Lung microvascular endothelial cell (primary cell): ENCODE measurements at places on chromosomes 2 and 18. TPM values are rescaled to one million over a fixed set of nuclear protein-coding genes. Genes with fewer than 3 reads are reported as not detected.

- no peak for DNase-seq
These were observed 169.5 kb downstream of the SLC8A1 start for GRCh38 chr2:40282428-40282827.

GRCh38 chr2:9991829-9992273, 40.4 kb downstream of the GRHL1 start:
- peak; percentile 58 for DNase-seq

GRCh38 chr2:68176657-68177056, 19.0 kb downstream of the PNO1 start:
- DNase-seq: no peak

GRCh38 chr2:182186132-182186735, 200.6 kb downstream of the PPP1R1C start:
- DNase-seq: peak; percentile 37

DNA sequence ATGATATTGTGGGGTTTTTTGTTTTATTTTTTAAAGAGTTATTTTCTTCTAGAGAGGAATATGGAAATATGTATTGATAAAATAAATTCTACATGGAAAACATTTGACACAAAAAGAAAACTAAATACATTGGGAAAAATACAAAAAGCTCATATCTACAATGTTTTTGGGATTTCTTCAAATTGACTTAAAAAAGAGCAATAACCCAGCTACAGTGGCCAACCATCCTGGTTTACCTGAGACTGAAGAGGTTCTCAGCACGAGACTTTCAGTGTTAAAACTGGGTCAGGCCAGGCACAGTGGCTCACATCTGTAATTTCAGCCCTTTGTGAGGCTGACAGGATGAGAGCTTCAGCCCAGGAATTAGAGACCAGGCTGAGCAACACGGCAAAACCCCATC, 56.7 kb upstream of the MYCN start:
- no peak for DNase-seq

GRCh38 chr2:218883491-218884490, 3.1 kb downstream of the WNT10A start:
- no peak for DNase-seq

DNA sequence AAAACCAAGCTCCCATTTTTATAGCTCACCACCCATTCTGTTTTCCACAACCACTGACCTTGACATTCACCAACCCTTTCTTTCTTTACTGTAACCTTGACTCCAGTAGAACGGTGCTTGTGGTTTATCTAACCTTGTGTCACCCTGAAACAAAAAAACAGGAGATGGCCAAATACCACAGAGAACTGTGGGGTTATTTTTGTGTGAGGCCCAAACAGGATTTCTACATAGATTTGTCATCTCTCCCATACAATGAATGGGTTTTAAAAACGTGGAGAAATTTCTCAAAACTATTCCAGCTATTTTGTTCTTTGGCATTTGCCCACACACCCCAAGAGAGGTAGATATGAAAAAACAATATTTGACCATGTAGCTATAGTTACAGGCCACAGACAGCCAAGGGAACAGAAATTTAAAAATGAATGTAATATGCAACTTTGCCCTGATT, 231.3 kb upstream of the TANK start:
- no peak for DNase-seq

GRCh38 chr2:223822818-223823217, 14.6 kb downstream of the AP1S3 start:
- DNase-seq: no peak

DNA sequence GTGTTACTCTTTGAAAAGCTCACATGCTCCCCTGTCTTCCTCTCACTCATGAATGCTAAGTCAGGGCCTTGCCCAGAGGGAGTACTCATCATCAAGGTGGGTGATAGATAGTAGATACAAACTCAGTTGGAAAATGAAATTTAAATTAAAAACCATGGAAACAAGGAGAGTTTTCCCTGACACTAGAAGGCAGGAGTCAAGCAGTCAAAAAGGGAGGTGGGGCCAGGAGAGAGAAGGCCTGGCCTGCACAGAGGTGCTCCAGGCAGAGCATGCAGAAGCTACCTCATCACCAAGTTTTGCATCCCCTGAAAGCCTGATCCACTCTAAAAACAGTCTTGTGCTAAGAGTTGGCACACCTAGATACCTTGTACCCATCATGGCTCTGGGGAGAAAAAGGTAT, 143.7 kb downstream of the MYO5B start:
- DNase-seq: no peak

DNA sequence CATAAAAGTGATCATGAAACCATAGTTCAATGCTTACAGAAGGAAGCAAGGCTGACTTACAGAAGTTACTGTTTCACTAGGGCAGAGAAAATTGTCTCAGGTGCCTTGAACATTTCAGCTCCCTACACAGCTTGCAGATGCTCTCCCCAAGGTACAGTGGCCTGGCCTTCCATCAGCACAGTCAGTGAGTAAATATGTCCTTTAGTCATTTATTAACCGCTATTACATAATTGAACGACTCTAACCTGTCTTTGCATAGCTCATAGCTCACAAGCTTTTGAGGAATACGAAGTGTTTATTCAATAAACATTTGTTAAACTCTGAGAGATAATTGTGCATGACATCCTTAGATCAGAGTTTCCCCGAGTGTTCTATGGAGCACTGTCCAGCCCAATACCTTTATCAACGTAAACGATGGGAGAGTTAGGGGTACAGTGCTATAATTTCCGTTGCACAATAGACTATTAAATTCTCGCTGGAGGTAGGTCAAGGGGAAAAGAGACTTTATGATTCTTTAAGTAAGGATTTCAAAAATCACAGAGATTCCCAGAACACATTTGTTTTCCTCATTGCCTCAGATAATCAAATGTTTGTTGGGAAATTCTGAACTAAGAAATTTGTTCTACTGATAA, 677.8 kb downstream of the TSN start:
- DNase-seq: no peak

- no peak for DNase-seq
These were observed 2.3 kb downstream of the RNF103 start for GRCh38 chr2:86621280-86621943.

DNA sequence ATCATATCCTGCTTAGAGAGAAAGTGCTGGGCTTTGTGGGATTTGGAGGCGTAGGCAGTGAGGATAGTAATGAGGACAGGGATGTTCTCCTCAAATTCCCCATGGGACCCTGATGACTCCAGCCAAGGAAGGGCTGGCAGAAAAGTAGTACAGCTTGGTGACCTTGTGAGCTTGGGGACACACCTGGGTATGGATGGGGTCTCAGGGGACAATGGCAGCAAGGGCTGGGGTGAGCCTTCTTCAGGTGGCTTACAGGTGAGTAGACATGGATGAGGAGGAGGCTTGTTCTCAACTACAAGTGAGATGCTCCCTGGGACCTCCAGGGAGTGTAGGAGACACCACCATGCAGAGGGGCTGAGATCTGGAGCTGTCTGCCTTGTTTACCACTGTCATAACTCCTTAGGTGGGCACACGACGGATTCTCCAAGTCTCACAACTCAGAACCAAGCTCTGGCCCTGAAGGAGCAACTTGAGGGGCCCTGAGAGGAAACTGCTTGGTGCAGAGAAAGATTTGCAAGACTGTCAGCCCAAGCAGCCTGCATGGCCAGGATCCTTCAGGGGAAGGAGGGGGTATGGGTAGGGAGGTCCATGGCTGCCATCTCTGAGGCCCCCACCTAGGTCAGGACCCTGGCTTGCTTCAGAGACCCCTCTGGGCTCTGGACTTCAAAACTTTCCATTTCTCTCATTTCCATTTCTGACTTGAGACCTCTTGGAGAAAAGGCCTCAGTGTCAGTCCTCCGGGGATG, 262.8 kb downstream of the DYSF start:
- no peak for DNase-seq

GRCh38 chr2:59871830-59872229, 681.6 kb downstream of the BCL11A start:
- no peak for DNase-seq

- no peak for DNase-seq
These were observed 12.6 kb upstream of the REL start for GRCh38 chr2:60868589-60869273.

GRCh38 chr2:67835266-67835665, 227.5 kb downstream of the C1D start:
- DNase-seq: no peak

DNA sequence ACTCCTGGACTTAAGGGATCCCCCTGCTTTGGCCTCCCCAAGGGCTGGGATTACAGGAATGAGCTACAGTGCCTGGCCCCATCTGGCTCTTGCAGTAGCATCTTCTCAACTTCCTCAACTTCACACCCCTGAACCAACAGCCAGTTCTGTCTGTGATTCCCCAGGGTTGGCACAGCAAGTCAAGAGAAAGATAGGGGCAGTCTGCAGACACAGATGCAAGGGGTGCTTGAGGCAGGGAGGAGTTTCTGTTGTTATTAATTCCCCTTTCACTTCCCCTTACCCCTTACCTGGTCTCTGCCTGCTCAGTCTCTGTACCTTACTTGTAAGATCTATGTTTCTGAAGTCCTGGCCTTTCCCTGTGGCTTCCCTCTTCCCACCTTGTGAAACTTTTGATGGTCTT, 54.1 kb upstream of the MEX3C start:
- no peak for DNase-seq

- DNase-seq: peak; percentile 12
These were observed 31.5 kb downstream of the ACVR1C start for GRCh38 chr2:157596992-157597681.

GRCh38 chr2:179268277-179268925, 3.8 kb upstream of the SESTD1 start:
- DNase-seq: peak; percentile 34

GRCh38 chr2:231187736-231188505, 10.5 kb upstream of the ARMC9 start:
- peak; percentile 64 for DNase-seq

GRCh38 chr2:205766779-205767359, 84.6 kb downstream of the NRP2 start:
- peak; percentile 76 for DNase-seq

- no peak for DNase-seq
These were observed 395.4 kb upstream of the ATP5MC3 start for GRCh38 chr2:175576875-175577274.

- DNase-seq: no peak
These were observed 8.6 kb downstream of the KANSL1L start for GRCh38 chr2:210162466-210163124.

DNA sequence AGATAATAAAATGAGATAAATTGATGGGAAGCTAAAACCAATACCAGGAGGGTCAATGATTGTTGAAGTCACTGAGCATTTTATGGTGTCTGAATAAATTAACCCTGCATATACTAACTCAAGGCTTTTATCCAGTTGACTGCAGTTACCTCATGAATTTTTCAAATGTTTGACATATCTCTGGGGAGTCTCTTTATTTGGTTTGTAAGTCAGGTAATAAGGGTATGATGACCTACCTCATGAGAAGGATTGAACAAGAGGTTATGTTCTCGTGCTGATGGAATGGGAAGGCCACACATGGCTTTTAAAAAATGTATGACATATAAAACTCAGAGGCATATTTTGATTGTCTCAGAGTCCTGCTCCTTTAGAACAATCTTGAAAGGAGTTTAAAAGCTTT, 237.6 kb downstream of the THSD7B start:
- DNase-seq: no peak

DNA sequence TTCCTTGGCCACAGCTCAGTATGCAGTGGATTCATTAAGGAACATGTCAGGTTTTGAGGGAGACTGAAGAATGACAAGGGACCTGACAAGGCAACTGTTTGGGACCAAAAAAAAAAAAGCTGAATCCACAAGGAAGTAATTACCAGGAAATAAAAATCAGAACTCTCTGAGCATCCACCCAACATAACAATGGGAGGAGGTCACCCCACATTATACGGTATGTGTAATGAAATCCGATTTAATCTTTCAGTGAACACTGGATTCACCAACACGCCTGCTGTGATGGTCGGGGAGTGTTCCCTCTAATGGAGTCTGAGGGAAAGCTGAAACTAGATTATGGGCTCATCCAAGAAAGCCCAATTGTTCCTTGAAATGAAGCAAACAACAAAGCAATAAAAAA, 329.3 kb downstream of the ETAA1 start:
- DNase-seq: no peak

- DNase-seq: no peak
These were observed 24.0 kb downstream of the HS1BP3 start for GRCh38 chr2:20626698-20627513.

GRCh38 chr2:54047091-54047490, 68.3 kb upstream of the ACYP2 start:
- no peak for DNase-seq

GRCh38 chr2:126656431-126657147, 631 bp downstream of the GYPC start:
- DNase-seq: peak; percentile 56

DNA sequence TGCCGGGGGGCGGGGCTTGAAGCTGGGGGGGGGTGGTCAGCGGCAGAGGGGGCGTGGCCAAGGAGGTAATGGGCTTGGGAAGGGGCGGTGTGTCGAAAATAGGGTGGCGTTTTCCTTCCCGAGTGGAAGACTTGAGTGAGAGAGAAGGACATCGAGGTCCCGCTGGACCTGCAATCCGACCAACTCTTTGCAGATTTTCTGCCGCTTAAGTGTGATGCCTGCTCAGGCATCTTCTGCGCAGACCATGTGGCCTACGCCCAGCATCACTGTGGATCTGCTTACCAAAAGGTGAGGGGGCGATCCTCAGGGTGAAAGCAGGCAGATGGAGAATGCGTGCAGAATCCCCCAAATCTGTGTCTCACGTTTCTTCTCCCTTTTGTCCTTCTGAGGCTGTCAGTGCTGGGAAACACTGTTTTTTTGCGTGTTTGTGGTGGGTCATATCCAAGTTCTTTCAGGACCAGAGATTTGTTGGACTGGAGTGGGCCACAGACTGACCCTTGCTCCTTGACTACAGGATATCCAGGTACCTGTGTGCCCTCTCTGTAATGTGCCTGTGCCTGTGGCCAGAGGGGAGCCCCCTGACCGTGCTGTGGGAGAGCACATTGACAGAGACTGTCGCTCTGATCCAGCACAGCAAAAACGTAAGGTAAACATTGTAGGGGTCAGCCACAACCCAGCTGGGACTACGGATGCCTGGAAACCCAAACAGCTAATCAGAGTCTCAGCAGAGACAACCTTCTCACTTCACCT, 727 bp downstream of the ZFAND2B start:
- no peak for DNase-seq

GRCh38 chr2:69180974-69181373, 168.0 kb downstream of the ANTXR1 start:
- DNase-seq: no peak

GRCh38 chr2:172299741-172300140, 127.6 kb upstream of the ITGA6 start:
- DNase-seq: no peak

Gene SCN9A
- total RNA-seq: under 0.01 and 0.22 TPM in 2 replicates

Gene CROCC2
- total RNA-seq: not detected in 2 replicates

Gene LOXHD1
- not detected in 2 replicates for total RNA-seq

Gene SIX3
- not detected in 2 replicates for total RNA-seq

Gene APCDD1
- not detected in 2 replicates for total RNA-seq

Gene RAX
- not detected in 2 replicates for total RNA-seq

Gene GPR35
- total RNA-seq: 0.40 TPM in 1 of 2 replicates, not detected in the other

Gene ANKRD44
- total RNA-seq: 1.6 and 4.4 TPM in 2 replicates

Gene RNF125
- total RNA-seq: 1.7 and 2.8 TPM in 2 replicates

Gene FLACC1
- 0.22 and 0.60 TPM in 2 replicates for total RNA-seq

Gene RNU2-63P
- total RNA-seq: 70.8 and 139 TPM in 2 replicates

Gene LCLAT1
- total RNA-seq: 7.1 and 8.3 TPM in 2 replicates

Gene CNOT9
- 35.7 and 38.3 TPM in 2 replicates for total RNA-seq

Gene ADAM17
- 39.7 and 40.7 TPM in 2 replicates for total RNA-seq

Gene TUBA4B
- not detected in 2 replicates for total RNA-seq

Gene LYG2
- total RNA-seq: not detected in 2 replicates

Gene BOLL
- not detected in 2 replicates for total RNA-seq

Gene FBXO15
- 0.20 and 0.22 TPM in 2 replicates for total RNA-seq

Gene RAB11FIP5
- total RNA-seq: 38.4 and 62.5 TPM in 2 replicates

Gene LIPG
- total RNA-seq: 0.40 and 6.1 TPM in 2 replicates

Gene AGAP1
- total RNA-seq: 1.5 and 3.4 TPM in 2 replicates

Gene SPATS2L
- 5.4 and 11.8 TPM in 2 replicates for total RNA-seq

Gene PSMD14
- total RNA-seq: 47.0 and 63.0 TPM in 2 replicates

Gene SERPINB5
- 0.22 TPM in 1 of 2 replicates, not detected in the other for total RNA-seq
